Activated CD4-positive, alpha-beta T cell treated with anti-CD3 and anti-CD28 coated beads, Interleukin-2, amount 50 U/mL, for 48 hours (primary cell): ENCODE measurements at places on chromosomes 12 and 14.

GRCh38 chr14:99441157-99441870 lies 39.3 kb downstream of the SETD3 start:
- no peak for DNase-seq

DNA sequence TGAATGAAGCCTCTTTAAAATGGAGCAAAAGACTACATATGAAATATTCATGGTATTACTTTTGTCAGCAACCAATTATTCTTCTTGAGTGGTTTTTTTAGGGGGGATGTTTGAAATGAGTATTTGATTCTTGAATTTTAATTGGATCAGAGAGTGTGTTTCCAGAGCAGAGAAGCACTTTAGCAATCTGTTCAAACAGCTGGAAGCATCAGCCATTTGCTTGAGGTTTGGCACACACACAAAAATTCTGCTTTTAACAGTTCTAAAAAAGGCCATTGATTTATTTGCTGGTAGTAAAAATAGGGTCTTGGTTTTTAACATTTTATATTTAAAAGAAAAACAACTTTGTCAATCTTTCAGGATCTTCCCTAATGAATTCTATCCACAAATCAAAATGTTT lies 292.7 kb downstream of the LRFN5 start:
- DNase-seq = no peak

DNA sequence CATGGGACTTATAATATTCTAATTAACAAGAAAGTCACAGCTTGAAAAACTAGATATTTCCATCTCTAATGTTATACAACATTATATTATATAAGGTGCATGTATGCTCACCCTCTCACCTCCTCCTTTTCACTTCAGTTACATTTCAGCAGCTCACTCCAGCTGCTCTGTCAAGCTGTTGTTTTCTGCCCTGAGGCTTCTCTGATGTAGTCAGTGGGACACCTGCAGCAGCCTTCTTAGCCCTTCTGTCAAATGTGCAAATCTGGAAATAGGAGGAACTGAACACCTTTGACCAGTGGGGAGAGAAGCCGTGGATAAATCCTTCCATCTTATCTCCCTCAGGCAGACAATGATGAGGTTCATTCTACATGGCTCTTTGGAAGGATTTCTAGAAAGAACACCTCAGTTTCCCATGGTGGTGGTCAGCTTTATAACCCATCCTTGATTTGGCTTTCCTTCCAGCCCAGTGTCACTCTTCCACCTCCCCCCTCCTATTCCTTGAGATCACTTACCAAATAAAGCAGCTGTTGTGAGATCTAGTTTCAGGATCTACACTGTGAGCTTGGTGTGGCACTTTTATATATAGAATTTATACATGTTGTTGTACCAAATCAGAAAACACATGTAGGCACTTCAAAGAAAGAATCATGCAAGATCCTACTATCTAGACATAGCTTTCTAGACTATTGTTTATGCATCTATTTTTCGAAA lies 79.6 kb upstream of the STK38L start:
- DNase-seq = no peak

- DNase-seq = peak; percentile 27
Observed at GRCh38 chr12:49131894-49132461, 783 bp upstream of the TUBA1B start.

DNA sequence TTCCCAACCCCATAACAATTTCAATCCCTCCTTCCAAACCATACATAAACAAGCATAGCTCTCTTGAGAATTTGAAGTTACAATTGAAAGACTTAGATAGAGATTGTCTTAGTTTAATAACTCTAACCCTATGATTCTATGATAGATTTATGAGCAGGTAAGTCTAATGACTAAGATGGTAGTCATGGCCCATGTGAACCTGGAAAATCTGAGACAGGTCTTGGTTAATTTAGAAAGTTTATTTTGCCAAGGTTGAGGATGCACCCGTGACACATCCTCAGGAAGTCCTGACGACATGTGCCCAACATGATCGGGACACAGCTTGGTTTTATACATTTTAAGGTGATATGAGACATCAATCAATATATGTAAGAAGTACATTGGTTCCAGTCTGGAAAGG lies 248.8 kb downstream of the KCNH5 start:
- no peak for DNase-seq

DNA sequence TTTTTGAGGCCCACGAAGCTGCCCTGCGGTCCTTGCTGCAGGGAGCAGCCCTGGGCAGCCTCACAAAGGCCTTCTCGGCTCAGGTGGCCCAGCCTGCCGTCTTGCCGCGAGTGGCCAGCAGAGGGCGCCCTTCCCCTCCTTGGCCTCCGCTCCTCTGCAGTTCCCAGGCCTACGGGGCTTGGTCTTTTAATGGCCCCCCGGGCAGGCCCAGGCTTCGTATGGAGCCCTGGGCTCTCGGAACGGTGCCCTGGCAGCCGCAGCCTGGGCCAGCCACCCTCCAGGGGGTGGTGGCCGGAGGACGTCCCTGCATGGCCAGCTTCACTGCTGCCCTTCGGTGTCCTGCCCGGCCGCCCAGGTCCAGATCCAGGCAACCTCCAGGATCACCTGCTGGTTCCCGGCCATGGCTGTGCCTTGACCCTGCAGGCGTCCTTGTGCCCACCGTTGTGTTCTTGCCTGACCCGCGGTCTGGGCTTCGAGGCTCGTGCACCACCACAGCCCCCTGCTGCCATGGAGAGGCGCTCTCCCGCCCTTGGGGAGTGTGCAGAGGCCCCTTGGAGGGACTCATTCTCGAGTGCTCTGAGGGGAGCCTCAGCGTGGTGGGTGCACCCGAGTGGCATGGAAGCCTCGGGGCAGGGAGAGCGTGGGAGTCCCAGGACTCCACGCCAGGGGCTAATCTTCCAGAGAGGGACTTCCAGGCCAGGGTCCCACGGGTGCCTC lies 9.4 kb downstream of the ASPG start:
- peak; percentile 85 for DNase-seq

DNA sequence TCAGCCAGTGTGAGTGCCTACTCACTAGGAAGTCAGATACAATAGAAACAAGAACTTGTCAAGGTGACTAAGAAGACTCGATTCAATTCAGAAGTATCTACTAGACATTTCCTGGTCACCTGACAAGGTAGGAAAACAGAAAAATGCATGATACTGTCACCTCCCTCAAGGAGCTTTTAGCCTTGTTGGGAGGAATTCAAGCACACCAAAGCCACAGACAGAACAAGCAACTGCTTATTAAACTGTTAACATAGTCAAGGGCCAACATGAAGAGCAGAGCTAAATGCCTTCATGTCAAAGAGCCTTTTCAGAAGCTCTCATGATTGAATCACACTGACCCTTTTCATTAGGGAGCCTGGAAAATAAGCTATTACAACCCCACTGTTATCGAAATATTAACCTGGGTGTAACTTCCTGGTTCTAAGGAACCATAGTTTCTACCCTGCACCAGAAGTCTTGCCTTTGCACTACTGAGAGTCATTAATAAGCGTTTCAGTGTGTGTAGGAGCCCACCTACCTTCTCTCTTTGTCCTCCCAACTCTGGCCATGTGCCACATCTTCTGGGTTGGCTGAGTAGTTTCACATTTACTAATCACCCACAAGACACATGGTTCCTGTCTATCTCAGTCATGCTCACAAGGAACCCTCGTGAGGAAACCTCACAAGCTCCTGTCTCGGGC lies 31.0 kb upstream of the LGALS3 start:
- peak; percentile 72 for DNase-seq

- DNase-seq = no peak
Observed at GRCh38 chr14:92093320-92093719, 13.1 kb downstream of the ATXN3 start.
